Activated CD8-positive, alpha-beta T cell treated with anti-CD3 and anti-CD28 coated beads, Interleukin-2, amount 10 ng/mL, durations not matched to agents 7 days and 5 days (primary cell): ENCODE measurements at places on chromosomes 12 and 14.
A peak's percentile ranks its signal among the peaks of the same experiment; 100 is the strongest.

GRCh38 chr12:58425481-58426392 lies 484.4 kb downstream of the ATP23 start:
- no peak for DNase-seq

DNA sequence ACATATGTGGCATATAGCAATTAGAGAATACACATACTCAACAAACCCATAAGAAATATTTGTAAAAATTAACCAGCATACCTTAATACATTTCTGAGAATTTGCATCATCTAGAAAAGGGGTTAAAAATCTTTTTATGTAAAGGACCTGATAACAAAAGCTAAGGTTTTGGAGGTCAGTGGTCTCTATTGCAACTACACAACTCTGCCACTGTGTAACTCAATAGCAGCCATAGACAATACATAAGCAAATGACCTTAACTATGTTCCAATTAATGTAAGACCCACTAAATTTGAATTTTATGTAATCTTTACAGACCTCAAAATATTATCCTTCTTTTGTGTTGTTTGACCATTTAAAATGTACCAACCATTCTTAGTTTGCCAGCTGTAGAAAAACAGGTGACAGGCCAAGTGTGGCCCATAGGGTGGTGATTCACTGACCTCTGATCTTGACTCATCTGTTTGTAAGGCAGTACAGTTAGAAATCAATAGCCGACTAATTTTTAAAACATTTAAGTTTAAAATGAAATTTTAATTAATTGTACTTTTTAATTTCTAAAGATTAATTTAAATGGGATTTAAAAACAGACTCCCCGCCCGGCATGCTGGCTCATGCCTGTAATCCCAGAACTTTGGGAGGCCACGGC lies 7.4 kb upstream of the EPS8 start:
- no peak for DNase-seq

GRCh38 chr12:109631302-109631701 lies 57.7 kb downstream of the MVK start:
- DNase-seq = no peak

- no peak for DNase-seq
Observed at GRCh38 chr12:114240288-114240687, 165.7 kb downstream of the TBX5 start.

- no peak for DNase-seq
Observed at GRCh38 chr12:84922693-84923092, 10.1 kb upstream of the SLC6A15 start.

DNA sequence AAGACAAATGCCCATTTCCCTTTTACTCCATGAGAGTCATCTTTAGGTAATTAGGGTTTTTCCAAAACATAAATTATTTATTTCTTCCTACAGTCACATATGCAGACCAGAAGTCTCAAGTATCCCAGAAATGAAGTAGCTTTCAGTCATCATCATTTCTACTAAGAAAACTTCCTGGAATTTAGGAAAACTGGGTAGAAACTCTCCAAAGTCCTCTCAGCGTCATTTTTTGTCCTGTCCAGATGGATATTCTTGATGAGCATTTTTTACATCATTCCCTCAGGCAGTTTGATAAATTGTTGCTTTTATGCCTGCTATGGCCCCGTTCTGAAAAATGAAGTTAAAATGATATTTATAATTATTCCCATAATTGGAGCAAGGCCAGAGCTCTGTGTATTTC lies 93.9 kb upstream of the DCN start:
- DNase-seq = no peak

- DNase-seq = no peak
Observed at GRCh38 chr12:90611891-90612290, 343.1 kb downstream of the CCER1 start.

DNA sequence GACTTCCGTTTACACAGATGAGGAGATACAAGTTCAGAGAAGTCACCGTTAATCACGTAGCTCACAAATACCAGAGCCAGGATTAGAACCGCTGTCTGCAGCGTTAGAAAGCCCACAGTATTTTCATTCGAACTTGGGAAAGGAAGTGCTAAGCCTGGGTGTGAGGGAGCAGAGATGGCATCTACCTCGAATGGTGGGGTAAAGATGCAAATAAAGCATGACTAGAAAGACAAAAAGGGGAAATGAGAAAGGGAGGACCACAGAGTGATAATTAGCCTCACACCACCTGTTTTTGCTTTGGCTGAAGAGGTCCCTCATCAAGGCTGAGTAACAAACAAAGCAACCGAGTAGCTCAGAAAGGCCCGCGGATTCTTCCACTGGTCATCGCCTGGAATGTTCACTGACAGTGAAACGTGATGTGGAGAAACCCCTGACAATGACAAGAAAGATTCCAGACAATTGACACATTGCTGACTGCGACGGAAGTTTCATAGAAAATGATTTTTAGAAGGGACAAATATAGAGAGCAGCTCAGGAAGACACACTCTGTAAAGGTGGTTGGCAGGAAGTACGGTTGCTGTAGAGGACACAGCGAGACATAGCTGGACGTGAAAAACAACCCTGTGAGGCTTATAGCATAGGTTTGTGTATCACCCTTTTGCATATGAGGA lies 31.5 kb upstream of the BHLHE41 start:
- no peak for DNase-seq

DNA sequence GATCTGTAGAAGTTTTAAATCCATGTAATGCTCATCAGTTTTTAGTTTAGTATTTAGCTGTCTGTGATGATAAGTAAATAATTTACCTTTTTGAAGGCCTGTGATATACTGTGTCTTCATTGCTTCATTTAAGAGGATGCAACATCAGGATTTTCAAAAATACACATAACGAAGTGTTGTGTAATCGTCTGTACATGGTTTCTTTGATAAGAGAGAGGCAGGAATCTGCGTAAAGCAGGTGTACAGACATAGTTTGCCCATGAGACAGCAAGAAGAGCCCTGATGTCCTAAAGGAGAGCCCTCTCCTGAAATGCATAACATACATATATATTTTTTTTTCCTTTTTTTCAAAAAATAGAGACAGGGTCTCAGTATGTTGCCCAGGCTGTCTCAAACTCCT lies 44.8 kb downstream of the RASSF3 start:
- no peak for DNase-seq

- DNase-seq = no peak
Observed at GRCh38 chr14:94041551-94042346, 15.6 kb downstream of the OTUB2 start.

- DNase-seq = no peak
Observed at GRCh38 chr12:58139894-58140293, 198.5 kb downstream of the ATP23 start.

DNA sequence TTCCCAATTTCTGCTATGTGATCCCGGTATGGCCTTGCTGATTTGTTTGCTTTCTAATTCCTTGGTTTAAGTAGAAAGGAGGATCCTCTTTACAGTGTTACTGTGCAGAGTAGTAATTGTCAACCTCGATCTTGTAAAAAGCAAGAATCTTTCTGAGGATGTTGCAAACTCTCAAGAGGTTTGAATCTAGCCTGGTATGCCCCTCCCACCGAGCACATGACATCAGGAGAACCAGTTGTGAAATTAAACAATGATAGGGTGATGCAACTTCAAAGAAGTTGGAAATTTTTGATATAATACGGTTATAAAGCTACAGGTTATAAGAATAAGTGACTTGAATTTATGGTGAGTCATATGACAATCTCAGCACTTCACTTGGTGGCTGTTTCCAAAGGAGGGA lies 35.0 kb upstream of the FUT8 start:
- DNase-seq = no peak

DNA sequence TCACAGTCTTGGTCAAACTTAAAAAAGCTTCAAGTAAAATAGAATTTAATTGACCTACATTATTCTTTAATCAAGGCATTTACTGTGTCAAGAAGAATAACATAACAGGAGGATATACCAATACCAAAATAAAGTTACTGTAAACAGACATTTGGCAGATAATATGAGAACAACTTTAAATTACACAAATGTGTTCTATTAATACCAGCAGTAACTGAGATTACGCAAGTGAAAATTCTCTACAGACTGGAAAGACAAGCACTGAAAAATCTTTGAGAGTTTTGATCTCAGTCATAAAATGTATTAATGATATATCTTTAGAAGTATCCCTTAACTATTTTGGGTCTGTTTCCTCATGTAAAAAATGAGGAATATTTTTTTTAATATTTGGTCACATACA lies 169.2 kb upstream of the SOX5 start:
- no peak for DNase-seq

- no peak for DNase-seq
Observed at GRCh38 chr14:91774140-91775096, 42.5 kb upstream of the CATSPERB start.

DNA sequence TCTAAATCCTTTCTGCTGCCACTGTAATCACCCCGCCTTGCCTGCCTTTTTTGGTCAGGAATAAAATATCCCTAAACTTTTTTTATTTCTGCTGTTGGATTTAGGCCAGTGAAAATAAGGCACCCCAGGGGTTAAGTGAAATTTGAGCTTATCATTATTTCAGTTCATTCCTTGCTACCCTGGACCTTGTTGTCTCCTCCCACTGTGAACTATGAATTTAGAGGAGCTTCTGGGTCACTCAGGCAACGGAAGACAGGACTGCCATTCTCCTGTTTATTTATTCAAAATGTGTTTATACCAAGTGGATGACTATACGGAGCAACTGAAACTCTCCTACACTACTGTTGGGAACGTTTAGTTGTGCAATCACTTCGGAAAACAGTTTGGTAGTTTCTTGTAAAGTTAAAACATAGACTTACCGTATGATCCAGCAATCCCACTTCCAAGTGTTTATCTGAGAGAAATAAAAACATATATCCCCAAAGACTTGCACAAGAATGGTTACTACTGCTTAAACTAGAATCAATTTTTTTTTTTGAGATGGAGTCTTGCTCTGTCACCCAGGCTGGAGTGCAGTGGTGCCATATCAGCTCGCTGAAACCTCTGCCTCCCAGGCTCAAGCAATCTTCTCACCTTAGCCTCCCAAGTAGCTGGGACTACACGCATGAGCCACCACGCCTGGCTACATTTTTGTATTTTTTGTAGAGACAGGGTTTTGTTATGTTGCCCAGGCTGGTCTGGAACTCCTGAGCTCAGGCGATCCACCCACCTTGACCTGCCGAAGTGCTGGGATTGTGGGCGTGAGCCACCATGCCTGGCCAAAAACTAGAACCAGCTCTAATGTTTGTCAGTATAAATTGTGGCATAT lies 2.3 kb upstream of the TRAFD1 start:
- DNase-seq = no peak

DNA sequence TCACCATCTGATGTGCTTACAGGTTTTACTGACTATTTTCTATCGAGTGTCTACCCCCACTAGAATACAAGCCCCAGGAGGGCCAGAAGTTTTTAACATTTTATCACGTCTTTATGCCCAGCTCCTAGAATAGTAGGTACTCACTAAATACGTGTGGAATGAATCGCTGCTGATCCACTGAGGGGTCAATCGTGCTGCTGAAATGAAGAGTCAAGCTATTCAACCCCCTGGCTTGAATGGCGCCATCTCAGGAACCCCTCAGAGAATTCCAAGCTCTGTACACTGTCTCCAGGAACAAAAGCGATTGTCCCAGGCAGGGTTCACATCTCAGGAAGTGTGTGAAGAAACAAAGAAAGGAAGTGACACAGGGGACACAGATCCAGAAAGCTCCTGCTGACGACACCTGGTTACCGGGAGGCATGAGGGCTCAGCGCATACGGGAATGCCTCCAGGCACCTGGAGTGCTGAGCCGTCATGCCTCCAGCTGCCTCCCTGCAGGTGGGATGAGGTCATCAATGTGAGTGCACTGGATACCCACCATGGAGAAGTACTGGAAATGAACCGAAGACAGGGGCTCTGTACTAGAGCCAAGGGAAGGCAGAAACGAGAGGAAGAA lies 45.6 kb downstream of the PITPNM2 start:
- DNase-seq = no peak

GRCh38 chr12:119804011-119804641 lies 73.0 kb downstream of the CIT start:
- no peak for DNase-seq

DNA sequence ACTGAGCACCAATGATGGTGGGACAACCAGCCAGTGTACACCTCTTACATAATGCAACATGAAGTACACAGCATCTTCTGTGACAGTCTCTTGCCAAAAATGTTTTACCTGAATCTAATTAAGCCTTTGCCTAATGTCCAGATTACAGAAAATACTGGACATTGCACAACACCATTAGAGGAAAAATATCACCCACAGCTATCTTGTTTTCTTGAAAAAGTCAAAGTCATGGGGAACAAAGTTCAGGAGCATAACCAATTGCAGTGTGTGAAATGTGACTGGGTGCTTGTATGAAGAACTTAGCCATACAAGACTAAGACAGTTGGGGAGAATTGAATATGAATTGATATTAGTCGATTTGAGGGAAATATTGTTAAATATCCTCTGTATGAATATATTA lies 12.1 kb upstream of the ANO6 start:
- no peak for DNase-seq

DNA sequence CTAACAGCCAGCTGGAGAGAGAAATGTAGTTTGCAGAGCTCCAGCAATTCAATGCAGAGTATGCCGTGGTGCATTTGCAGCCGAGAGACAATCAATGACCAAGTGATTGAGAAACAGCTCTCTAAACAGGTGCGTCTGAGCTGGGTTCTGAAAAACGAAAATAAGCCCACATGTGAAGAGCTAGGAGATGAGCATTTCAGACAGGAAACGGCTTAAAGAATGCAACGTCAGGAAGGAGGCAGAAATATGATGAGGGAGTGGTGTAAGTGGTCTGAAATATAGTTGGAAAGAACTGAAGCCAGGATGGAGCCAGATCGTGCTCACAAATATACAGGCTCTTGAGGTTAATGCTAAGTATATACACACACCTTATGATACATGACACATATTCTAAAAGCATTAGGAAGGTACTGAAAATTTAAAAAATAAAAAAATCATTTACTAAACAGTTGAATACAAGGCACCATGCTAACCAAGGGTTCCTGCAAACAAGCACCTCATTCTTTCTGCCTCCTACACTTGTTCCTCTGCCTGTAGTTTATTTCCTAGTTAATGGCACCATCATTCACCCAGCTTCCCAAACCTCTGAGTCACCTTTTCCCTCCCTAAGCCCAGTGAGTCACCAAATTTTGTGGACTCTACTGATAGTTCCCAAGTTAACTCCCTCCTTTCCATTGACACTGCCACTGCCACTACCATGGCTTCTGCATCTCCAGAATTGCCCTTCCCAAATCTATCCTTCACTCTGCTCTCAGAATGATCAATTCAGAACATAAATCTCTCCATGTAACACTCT lies 2.3 kb upstream of the GARIN2 start:
- DNase-seq = peak; percentile 26

DNA sequence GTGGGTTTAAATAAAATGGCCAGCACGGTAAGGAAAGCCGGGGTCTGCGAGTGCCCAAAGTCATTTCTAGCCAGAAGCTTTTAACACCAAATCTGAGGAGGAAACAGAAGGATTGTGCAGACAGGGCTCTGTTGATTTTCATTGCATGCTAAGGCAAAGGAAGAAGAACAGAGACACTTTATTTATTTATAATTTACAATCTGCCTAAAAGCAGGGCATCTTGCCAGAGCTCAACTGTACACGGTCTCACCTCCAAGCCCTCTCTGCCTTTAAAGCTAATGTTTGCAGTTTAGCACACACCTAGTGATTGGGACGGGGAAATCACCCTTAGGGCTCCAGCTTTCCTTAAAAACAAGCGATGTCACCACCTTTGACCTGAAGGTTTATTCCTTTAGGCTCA lies 4.0 kb downstream of the KCNA5 start:
- no peak for DNase-seq
